Placental epithelial cell (primary cell): ENCODE measurements at places on chromosomes 6 and 20. TPM values are rescaled to one million over a fixed set of nuclear protein-coding genes. Genes with fewer than 3 reads are reported as not detected.

Gene PSMB9
- 0.39 and 0.87 TPM in 2 replicates for total RNA-seq

Gene PROKR2
- not detected in 2 replicates for total RNA-seq

Gene ZC3H12D
- total RNA-seq = 0.39 and 0.43 TPM in 2 replicates

Gene TAF4
- 6.0 and 7.1 TPM in 2 replicates for total RNA-seq

Gene GATA5
- not detected in 2 replicates for total RNA-seq

Gene DLL1
- total RNA-seq = under 0.01 TPM in 1 of 2 replicates, not detected in the other

Gene OTOR
- not detected in 2 replicates for total RNA-seq

Gene TRAPPC3L
- not detected in 2 replicates for total RNA-seq

Gene CRISP3
- total RNA-seq = not detected in 2 replicates

Gene CRYBG1
- under 0.01 and 0.39 TPM in 2 replicates for total RNA-seq

Gene NNAT
- total RNA-seq = 39.5 and 106 TPM in 2 replicates

Gene PABPC1L
- 12.9 and 20.4 TPM in 2 replicates for total RNA-seq

Gene PLG
- not detected in 2 replicates for total RNA-seq

Gene ESR1
- total RNA-seq = not detected in 2 replicates

Gene SSTR4
- total RNA-seq = 0.43 and 3.5 TPM in 2 replicates

Gene BPIFB4
- total RNA-seq = not detected in 2 replicates

Gene FGD2
- under 0.01 TPM in 1 of 2 replicates, not detected in the other for total RNA-seq

Gene RSPO3
- total RNA-seq = not detected in 2 replicates

Gene IRAK1BP1
- total RNA-seq = 3.9 and 5.9 TPM in 2 replicates

Gene AIG1
- 14.2 and 16.1 TPM in 2 replicates for total RNA-seq

Gene MATN4
- total RNA-seq = 0.54 and 1.2 TPM in 2 replicates

Gene LY6G6C
- 0.39 and 3.5 TPM in 2 replicates for total RNA-seq

Gene MYLK4
- total RNA-seq = 1.3 and 1.6 TPM in 2 replicates

Gene IRF4
- total RNA-seq = 0.11 and 1.2 TPM in 2 replicates

Gene ADGRF5
- total RNA-seq = 6.7 and 13.7 TPM in 2 replicates

Gene FLOT1
- total RNA-seq = 56.4 and 87.2 TPM in 2 replicates

Gene ADGRF4
- total RNA-seq = 5.1 and 24.8 TPM in 2 replicates

Gene METTL24
- not detected in 2 replicates for total RNA-seq

Gene ADGRB3
- 0.39 and 0.43 TPM in 2 replicates for total RNA-seq

Gene PLA2G7
- 7.2 and 7.5 TPM in 2 replicates for total RNA-seq

Gene NR2E1
- total RNA-seq = not detected in 2 replicates

Gene RUNX2
- 1.6 and 5.0 TPM in 2 replicates for total RNA-seq

Gene PREP
- 12.6 and 15.8 TPM in 2 replicates for total RNA-seq

Gene HTR1E
- total RNA-seq = under 0.01 TPM in 1 of 2 replicates, not detected in the other

Gene POLH
- total RNA-seq = 16.5 and 31.4 TPM in 2 replicates

Gene TXLNB
- total RNA-seq = not detected in 2 replicates

Gene BPI
- total RNA-seq = not detected in 2 replicates

Gene HRH3
- not detected in 2 replicates for total RNA-seq
